Activated T-helper 9 cell treated with anti-CD3 and anti-CD28 coated beads, Interleukin-2, amount 50 U/mL, for 16 hours (primary cell): ENCODE measurements at places on chromosomes 7 and 10.

DNA sequence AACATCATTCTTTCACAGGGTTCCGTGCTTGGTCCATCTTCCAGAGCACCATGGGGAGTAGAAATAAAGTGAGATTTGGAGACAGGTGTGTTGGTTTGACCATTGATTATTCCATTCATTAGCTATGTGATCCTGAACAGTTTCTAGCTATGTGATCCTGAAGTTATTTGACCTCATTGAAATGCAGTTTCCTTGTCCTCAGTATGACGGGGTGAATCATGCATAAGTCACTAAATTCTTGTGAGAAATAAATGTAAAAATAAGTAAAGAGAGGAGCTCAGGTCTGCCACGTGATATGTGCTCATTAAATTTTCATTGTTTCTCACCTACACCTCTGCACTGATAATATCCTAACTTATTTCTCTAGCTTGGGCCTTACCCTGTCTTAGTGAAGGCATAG is 34.1 kb upstream of the LHFPL3 start:
- DNase-seq, result no peak

DNA sequence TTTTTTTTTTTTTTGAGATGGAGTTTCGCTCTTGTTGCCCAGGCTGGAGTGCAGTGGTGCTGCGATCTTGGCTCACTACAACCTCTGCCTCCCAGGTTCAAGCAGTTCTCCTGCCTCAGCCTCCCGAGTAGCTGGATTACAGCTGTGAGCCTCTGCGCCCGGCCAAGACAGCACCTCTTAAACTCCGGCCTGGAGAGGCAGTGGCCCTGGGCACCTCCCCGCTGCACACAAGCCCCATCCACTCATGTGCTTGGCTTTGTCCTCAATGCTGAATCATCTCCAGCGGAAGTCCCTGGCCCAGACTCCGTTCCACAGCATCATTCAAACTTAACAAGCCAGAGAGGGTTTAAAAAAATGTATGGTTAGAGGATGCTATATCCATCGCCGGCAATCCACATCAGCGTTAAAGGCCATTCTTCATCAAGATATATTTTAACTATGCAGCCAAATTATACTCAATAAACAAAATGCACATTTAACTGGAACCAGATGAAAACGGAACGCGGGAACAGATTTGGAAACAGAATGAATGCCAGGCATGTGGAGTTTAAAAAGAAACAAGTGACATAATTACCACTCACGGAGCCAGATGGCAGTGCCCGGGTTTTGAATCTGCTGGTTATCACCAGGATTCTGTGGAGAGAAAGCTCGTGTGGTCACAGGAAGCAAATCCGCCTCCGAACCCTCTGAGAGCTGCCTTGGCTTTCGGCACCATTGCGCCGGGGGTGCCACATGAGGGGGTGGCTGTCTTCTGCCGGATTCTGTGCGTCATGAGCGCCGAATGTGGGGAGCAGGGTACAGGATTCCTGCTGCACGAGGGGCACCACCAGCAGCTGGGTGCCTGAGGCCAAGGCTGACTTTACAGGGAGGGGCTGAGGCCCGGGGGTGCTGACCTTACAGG is 45.6 kb upstream of the CFAP46 start:
- DNase-seq, result no peak

DNA sequence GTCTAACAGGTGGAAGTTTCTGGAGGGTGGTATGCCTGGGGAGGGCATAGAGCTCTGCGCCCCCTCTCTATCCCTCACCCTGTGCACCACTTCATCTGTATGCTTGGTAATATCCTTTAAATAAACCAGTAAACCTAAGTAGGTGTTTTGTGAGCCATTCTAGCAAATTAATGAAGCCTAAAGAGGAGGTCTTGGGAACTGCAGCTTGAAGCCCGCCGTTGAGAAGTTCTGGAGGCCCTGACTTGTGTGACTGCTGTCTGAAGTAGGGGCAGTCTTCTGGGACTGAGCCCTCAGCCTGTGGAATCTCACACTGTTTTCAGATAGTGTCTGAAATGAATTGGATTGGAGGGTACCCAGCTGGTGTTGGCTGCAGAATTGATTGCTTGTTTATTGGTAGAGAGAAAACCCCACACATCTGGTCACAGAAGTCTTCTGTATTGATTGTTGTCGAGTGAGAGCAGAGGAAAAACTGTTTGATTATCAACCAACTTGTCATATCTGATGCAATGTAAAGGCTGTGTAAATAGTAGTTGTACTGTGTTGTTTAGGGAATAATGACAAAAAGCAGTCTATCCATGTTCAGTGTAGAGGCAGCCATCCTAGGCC is 4.7 kb downstream of the CRCP start:
- DNase-seq, result no peak

- no peak for DNase-seq
Observed at GRCh38 chr7:12770227-12770975, 83.0 kb downstream of the ARL4A start.

GRCh38 chr7:142782922-142783900 is 12.4 kb downstream of the PRSS2 start:
- peak; percentile 61 for DNase-seq

GRCh38 chr7:98617960-98618418 is 904 bp downstream of the NPTX2 start:
- no peak for DNase-seq

DNA sequence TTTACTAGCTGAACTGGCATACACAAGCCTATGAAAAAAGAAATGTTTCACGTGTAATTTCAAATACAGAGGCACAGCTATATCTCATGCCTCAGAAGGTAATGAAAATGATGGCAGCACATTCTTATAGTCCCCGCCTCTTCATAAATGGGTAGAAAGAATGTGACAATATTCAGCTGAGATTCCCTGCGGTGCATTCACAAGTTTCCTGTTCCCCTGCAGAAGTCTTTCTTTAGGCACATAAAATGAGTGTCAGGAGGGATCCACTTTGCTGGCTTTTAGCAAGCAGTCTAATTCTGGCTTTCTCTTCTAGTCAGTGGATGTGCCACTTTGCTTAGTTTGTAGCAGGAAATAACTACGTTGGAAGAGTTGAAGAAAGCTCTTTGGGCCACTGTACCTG is 56.1 kb downstream of the DGKB start:
- no peak for DNase-seq

DNA sequence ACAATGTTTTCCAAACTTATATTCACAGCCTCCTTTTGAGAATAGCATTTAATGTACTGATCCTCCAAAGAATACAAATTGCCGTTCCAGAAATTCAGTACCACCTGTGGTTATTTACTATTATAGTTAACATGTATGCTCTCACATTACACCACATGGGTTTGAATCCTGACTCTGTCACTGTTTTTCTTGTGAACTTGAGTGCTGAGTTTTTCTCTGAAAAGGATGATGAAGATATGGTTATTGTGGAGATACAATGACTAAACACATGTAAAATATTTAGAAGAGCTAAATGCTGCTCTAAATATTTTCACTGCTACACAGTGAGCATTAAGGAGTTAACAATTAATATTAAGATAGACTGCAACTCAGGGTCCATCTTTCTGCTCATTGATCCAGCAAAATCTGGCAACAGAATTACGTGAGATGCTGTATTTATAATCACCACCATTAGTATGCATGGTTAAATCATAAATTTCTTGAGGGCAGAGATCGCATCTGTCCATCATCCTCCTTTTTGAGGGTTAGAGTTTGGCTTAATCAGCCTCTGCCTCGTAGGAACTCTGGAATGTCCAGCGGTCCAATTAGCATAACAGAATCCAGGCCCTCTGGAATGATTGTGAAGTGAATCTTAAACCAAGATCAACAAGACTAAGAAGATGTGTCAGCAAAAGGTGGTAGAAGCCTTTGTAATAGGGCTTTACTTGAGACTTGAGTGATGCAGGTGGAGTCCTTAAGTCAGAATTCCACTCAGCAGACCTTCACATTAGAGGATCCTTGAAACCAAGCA is 152.8 kb downstream of the MACC1 start:
- DNase-seq, result no peak

GRCh38 chr7:155426543-155427410 is 31.2 kb upstream of the EN2 start:
- DNase-seq, result no peak

DNA sequence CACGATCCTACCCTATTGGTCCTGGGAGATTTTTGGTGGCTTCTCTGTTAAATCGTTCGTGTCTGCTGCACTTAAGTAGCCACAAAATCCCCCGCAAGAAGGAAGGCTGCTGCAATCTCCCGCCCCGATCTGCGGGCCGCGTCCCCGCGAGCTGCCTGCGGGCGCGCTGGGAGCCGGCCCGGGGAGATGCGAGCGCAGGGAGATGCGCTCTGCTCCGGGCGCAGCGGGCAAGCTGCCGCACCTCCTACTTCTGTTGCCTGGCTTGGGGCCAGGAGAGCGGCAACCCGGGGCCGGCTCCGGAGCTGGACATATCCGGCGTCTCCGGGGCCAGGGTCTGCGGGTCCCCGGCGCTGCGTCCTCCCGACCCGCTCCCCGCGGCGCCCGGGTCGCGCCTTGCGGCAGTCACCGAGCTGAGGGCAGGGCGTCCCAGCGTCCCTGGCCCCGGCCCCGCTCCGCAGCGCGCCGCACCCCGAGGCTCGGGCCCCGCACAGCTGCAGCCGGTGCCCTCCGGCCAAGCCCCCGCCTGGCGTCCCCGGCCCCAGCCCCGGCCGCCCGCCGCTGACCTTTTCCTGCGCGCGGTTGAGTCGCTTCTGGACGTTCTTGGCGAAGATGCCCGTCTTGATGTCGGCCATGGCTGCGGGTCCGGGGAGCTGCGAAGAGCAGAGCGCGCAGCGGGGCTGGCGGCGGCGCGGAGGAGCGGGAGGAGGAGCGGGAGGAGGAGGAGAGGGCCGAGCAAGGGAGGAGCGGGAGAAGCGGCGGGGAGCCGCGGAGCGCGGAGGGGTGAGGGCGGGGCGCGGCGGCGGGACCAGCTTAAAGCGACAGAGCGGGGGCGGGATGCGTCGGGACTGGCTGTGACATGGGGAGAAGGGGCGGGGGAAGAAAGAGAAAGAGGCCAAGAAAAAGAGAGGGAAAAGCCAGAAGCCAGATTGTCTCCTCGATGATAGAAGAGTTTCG is at the start of gene AMPH:
TSS of gene AMPH (minus strand) at position 654 of the 954 bp plus-strand sequence. CDS start at position 632, 22 bp downstream.
- DNase-seq, result no peak

- no peak for DNase-seq
Observed at GRCh38 chr10:23197416-23197861, 5.3 kb downstream of the PTF1A start.

DNA sequence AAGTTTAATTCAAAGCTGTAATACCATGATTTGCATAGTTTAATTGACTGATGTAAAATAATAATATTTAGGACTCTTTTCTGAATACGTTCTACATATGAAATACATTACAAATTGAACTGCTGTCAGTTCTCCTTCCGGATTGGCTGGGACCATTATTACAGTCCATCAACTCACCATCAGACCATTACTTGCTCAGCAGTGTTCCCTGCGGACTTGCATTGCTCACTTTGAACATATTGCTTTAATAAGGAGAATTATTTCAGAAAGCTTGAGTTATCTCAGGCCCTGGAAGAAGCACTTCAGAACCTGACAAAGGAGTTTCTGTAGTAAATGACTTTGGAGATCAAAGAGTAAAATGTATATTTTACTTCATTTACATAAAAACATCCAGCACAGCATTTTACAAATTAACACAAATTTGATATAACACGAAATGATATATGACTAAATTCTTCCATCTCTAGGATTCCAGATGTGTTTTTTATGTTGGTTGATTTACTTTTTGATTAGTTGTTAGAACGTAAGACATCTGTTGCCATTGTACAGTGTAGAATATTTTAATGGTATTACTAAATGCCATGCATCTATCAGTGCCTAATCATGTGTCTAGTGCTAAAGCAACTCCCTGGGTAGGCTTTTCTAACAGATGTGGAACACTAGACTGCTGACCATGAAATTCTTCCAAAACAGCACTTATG is 418.5 kb upstream of the SEMA3A start:
- DNase-seq, result no peak

DNA sequence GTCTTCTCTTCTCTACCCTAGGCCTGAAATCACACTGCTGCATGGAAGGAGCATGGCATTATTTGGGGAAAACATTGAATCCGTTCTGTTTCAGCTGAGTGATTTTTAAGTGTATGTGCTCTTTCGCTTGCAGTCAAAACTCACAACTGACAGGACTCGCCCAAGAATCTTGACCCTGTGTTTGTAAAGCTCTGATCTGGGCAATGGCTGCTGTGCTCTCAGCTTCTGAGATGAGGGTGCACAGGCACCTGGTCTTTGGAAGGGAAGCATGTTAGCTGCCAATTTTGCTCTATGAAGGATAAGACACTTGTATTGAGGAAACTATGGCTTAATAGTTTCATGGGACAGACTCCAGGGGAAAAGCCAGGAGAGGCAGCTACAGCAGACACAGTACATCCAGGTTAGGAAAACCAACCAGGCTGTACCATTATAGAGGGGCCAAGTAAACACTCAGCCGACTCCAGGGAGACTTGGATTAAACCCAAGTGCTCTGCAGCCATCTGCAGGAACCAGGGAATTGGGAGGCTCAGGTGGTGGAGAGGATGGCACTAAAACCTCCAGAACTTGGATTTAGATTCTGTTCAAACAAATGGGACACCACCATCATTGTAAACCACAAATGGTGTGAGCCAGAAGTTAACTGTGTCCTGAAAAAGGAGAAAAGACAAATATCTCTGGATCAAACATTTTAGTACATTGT is 43.3 kb downstream of the LYZL1 start:
- DNase-seq, result no peak

DNA sequence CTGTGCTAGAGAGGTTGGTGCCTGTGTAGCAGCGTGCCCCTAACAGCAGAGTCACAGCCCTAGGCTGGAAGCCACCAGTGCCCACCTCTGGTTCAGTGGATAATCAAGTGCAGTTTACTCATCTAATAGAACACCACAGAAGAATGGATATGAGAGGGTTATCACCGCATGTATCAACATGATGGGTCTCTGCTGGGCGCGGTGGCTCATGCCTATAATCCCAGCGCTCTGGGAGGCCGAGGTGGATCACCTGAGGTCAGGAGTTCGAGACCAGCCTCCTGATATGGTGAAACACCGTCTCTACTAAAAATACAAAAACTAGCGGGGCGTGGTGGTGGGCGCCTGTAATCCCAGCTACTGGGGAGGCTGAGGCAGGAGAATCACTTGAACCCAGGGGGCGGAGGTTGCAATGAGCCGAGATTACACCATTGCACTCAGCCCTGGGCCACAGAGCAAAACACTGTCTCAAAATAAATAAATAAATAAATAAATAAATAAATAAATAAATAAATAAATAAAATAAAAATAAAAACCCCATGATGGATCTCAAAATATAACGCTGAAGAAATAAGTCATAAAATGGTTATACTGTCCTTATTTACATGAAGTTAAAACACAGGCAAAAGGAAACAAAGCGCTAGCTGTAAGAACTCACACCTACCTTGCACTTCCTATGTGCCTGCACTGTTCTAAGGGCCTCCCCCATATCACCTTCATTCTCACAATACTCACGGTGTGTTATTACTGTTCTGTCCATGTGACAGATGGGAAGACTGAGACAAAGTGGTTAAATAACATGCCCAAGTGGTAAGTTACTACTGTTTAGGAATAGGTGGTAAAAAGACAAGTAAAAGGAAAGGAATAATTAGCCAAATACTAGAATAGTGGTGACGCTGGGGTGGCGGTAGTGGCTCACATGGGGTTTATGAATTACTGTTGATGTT is 70.9 kb downstream of the AMZ1 start:
- DNase-seq, result no peak

- DNase-seq, result no peak
Observed at GRCh38 chr10:3622427-3622826, 162.6 kb downstream of the KLF6 start.
